Activated CD4-positive, alpha-beta T cell treated with anti-CD3 and anti-CD28 coated beads, Interleukin-2, amount 10 ng/mL, durations not matched to agents 7 days and 5 days (primary cell): ENCODE measurements at places on chromosomes 7 and 10.
A peak's percentile ranks its signal among the peaks of the same experiment; 100 is the strongest.

- DNase-seq, result no peak
Observed at GRCh38 chr7:142327628-142328405, 70.0 kb upstream of the PRSS58 start.

GRCh38 chr10:91420868-91421267 lies 10.7 kb downstream of the HECTD2 start:
- no peak for DNase-seq

- no peak for DNase-seq
Observed at GRCh38 chr7:47604496-47604890, 22.6 kb upstream of the TNS3 start.

GRCh38 chr10:44974628-44975430 lies 3.8 kb downstream of the DEPP1 start:
- peak; percentile 56 for DNase-seq

- DNase-seq, result no peak
Observed at GRCh38 chr7:138074121-138074520, 2.1 kb upstream of the AKR1D1 start.
